ENCODE measurements at places on chromosomes 16 and 17.

- DNase-seq = no peak
Measured at GRCh38 chr16:73025151-73025855, 22.6 kb downstream of the ZFHX3 start.

DNA sequence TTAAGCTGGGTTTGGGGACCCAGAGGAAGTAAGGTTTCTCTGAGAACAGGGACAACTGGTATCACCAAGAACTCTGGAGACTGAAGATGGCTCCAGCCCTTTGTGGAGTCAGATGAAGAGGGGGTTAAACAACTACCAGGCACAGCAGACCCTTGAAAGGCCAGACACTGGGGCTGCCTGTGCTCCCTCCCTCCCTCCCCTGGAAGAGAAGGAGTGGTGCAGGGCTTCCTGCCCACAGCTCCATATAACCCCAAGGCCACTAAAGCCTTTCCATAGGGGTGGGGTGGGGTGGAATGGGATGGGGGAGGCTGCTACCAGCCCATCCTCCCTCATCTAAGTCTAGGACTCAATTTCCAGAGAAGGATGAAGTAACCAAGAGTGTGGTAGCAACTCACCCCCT lies 66.7 kb downstream of the CCDC182 start:
- DNase-seq = peak; percentile 13

DNA sequence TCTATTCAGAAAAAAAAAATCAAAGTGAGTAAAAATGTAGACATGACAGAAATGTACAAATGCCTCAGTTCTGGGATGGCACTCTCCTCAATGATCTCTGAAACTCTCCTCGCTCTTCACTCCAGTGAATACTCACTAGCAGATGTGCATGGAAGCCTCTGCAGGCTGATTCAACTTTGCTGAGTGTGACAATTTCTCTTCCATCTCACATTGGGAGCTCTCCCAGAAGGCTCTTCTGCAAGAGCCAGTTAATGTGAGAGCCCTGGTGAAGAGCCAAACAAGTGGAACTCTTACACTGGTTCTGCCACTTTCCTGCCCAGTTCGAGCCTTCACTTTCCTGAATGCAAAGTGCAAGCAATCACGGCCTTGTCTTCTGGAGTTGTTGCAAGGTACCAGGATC lies 147.1 kb upstream of the IRX6 start:
- no peak for DNase-seq

GRCh38 chr17:35252651-35253050 lies 9.8 kb downstream of the SLFN5 start:
- no peak for DNase-seq

DNA sequence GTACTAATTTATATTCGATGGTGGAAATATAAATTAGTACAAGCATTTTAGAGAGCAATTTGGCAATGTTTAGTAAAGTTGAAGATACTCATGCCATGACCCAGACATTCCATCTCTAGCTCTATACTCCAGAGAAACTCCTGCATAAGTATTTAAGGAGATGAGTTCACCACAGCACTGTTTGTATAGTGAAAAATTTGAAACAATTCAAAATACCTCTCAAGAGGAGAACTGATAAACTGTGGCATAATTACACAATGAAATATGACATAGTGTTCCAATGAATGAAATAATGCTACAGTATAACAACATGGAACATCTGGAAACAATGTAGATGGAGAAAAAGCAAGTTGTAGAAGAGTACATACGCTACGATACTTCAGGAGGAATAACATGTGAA lies 48.6 kb upstream of the IRX3 start:
- DNase-seq = no peak

- no peak for DNase-seq
Measured at GRCh38 chr16:19419698-19420075, 2.0 kb downstream of the TMC5 start.

- no peak for DNase-seq
Measured at GRCh38 chr17:77862890-77863813, 95.4 kb upstream of the TNRC6C start.

DNA sequence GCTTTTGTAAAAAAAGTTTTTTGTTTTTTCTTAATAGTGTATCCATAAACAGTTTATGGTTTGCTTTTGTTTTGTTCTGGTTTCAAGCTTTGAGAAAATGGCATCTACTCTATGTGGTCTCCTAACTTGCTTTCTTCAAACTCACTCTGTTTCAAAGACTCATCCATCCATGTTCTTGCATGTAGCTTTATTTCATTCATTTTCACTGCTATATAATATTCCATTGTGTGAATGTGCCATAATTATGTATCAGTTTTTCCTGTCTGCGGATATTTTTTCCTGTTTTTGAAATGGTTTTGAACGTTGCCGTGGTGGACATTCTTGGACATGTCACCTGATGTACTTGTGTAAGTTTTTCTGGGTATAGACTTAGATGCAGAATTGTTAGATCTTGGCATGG lies 39.1 kb downstream of the MGAT5B start:
- DNase-seq = no peak

GRCh38 chr16:576197-576822 lies 6.5 kb downstream of the PIGQ start:
- DNase-seq = no peak

DNA sequence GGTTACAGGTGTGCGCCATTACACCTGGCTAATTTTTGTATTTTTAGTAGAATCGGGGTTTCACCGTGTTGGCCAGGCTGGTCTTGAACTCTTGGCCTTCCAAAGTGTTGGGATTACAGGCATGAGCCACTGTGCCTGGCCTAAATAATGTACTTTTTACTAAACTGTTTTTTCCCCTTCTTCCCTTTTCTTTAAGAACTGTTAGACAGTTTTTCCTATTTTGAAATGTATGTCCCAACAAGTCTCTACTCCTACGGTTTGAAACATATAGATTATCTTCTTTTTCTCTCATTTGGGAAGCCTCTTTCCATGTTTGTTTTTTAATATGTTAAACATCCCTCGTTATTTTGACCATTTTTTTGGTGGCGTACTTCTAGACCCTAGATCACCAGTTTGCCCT lies 9.6 kb downstream of the UTP18 start:
- no peak for DNase-seq

- DNase-seq = peak; percentile 94
Measured at GRCh38 chr16:68237243-68238028, 1.5 kb upstream of the ESRP2 start.

GRCh38 chr17:41363881-41364280 lies 5.7 kb downstream of the KRT33B start:
- DNase-seq = no peak

- DNase-seq = no peak
Measured at GRCh38 chr17:59186850-59187249, 23.0 kb upstream of the SMG8 start.

DNA sequence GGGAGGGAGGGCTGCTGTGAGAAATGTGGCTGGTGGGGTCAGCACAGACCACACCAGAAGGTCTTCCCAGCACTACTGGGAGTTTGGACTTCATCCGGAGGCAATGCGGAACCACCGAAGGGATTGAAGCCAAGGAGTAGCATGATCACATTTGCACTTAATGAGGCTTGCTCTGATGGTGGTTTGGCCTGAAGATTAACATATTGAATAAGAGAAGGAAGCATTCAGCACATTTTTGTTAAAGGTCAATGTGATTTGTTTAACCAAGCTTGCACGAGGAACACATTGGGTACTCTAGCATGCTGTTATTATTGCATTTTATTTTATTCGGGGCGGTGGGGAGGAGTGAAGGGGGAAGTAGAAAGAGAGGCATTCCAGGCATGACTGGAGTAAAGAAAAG lies 378.6 kb downstream of the UTP18 start:
- no peak for DNase-seq

DNA sequence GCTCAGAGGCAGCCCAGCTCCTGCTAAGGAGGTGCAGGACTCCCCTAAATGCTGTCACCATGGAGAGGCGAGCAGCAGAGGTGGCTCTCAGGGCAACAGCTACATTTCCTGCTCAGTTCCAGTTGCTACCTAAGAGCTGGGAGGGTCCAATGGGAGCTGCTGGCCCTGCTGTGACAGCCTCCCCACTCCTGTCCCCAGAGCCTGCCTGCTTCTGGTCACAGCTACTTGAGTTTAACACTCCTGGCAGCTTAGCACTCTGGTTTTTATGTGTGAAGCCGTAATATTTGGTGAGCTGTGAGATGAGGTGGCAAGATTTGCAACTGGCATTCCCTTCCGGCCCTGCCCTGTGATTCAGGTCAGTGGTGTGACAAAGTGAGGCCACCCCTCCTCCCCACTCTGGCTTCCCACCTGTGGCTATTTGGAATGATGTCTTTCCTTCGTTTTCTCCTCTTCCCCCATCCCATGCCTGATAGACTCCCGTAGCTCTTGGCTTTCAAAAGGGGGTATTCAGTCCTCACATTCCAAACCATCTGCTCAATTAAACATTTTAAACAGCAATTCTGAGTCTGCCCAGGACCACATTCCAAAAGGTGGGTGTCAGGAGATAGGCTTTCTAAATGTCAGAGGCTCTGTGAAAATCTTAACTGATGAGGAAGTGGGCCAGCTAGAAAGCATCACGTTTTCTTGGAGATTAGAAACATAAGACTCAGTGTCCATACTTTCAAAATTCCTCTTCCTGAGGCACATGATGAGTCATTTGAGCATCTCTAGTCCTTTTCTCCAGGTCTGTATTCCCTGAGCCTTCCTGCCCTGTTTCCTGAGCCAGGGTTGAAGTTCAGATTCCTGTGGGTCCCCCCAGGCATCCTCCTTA lies 42.6 kb upstream of the SKAP1 start:
- no peak for DNase-seq

GRCh38 chr17:43396491-43397060 lies 2.2 kb upstream of the ARL4D start:
- DNase-seq = no peak

DNA sequence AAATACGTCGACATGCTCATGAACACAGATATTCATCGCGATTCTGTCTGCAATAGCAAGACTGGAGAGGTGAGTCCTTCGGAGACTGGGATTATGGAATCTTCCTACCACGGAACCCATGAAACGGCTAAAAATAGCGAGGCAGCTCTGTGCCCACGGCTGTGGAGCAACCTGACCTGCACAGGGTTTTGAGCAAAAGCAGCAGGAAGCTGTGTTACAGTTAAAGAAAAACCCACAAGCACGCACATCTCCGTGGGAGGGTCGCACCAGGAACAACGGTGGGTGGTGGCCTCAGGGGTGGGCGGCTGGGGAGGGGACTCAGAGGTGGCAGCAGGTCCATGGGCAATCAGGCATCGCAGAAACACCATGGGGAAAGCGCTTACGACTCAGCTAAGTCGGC lies 24.8 kb downstream of the SLC38A10 start:
- no peak for DNase-seq

- no peak for DNase-seq
Measured at GRCh38 chr17:80921741-80922579, 69.7 kb upstream of the CHMP6 start.

DNA sequence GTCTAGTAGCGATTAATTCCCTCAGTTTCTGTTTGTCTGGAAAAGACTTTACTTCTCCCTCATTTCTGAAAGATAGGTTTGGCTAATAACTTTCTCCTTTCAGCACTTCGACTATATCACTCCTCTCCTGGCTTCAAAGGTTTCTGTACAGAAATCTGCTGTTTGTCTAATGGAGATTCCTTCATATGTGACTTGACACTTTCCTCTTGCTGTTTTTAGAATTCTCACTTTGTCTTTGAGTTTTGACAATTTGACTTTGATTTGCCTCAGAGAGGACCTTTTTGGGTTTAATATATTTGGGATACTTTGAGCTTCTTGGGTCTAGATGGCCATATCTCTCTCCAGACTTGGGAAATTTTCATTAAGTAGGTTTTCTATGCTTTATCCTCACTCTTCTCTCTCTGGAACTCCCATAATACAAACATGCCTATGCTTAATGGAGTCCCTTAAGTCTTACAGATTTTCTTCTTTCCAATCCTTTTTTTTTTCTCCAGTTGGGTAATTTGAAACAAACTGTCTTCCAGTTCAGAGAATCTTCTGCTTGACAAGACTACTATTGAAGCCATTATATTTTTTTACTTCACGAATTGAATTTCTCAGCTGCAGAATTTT lies 7.8 kb upstream of the PRSS21 start:
- no peak for DNase-seq

- DNase-seq = no peak
Measured at GRCh38 chr16:83393196-83393981, 414.4 kb upstream of the HSBP1 start.

DNA sequence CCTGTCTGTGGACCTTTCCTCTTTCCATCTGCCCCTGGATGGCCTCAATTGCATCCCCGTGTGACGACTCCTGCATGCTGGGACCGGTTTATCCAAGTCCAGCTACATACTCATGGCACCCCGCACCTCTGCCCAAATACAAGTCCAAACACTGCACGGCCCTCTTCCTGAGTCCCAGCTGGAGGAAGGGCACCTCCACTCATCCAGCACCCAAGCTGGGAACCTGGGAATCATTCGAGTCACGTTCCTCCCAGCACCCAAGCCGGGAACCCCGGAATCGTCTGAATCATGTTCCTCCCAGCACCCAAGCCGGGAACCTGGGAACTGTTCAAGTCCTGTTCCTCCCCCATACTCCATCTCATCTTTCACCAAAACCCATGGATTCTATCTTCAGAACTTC lies 10.2 kb downstream of the TRARG1 start:
- DNase-seq = no peak

- no peak for DNase-seq
Measured at GRCh38 chr16:85332175-85332574, 219.9 kb upstream of the CIBAR2 start.

GRCh38 chr17:38464723-38465390 lies 36.6 kb downstream of the ARHGAP23 start:
- no peak for DNase-seq

- no peak for DNase-seq
Measured at GRCh38 chr17:31452561-31453110, 61.2 kb downstream of the RAB11FIP4 start.

DNA sequence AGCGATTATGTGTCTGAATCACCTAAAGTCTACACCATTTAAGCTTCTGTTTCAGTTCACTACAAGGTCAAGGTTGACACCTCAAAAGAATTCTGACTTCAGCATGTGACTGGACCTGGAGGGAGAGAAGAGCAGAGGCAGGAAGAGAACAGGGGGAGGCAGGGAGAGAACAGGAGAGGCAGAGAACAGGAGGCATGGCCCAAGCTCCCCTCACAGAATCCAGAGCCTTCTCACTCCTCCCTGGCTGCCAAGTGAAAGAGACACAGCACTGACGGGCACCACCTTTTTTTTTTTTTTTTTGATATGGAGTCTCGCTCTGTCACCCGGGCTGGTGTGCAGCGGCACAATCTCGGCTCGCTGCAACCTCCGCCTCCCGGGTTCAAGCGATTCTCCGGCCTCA lies 11.4 kb downstream of the GGA2 start:
- no peak for DNase-seq

DNA sequence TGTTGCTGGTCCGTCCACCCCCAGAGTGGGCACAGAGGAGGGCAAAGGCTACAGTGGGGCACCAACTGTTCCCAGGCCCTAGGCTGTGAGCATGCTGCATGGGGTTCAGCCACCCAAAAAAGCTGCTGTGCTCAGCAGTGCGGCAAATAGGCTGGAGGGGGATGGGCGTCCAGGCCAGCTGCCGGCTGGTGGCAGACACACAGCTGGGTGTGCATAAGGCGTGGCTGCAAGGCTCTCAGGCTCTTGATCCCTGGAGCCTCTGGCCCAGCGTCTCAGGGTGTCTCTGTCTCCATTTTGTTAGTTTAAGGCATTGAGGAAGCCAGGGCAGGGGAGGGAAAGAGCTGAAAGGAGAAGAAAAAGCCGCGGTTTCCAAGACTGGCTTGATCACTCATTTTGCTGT lies 8.8 kb downstream of the RPL19 start:
- DNase-seq = no peak

- no peak for DNase-seq
Measured at GRCh38 chr17:7740481-7741001, 23.0 kb downstream of the DNAH2 start.

- DNase-seq = no peak
Measured at GRCh38 chr17:72359811-72360210, 239.0 kb downstream of the SOX9 start.

GRCh38 chr17:381516-381915 lies 28.9 kb upstream of the RPH3AL start:
- no peak for DNase-seq

- peak; percentile 79 for DNase-seq
Measured at GRCh38 chr17:75270218-75270965, 639 bp downstream of the MIF4GD start.

All from stimulated activated CD8-positive, alpha-beta memory T cell treated with anti-CD3 and anti-CD28 coated beads, Interleukin-4, amount 100 ng/mL, for 48 hours (primary cell).